ENCODE measurements at places on chromosomes 6 and 20.
A peak's percentile ranks its signal among the peaks of the same experiment; 100 is the strongest.

GRCh38 chr6:7311917-7312615 is 933 bp downstream of the SSR1 start:
- DNase-seq, result no peak
- H3K36me3 ChIP-seq, result peaks cover 26% of the 10 kb centered on the region
- peak overlapping the region; percentile 96 for H3K27ac ChIP-seq
- H3K4me1 ChIP-seq, result peaks cover 42% of the 10 kb centered on the region

- H3K4me1 ChIP-seq, result no peaks in the 10 kb centered on the region
- H3K27ac ChIP-seq, result no peak overlapping the region
- no peaks in the 10 kb centered on the region for H3K36me3 ChIP-seq
- no peak for DNase-seq
- no peaks in the 10 kb centered on the region for H3K27me3 ChIP-seq
Measured at GRCh38 chr20:4099905-4100675, 84.7 kb upstream of the RNF24 start.

GRCh38 chr20:50967586-50967985 is 9.0 kb downstream of the MOCS3 start:
- H3K36me3 ChIP-seq, result peaks cover under 1% of the 10 kb centered on the region
- DNase-seq, result no peak
- no peaks in the 10 kb centered on the region for H3K4me1 ChIP-seq
- no peaks in the 10 kb centered on the region for H3K27me3 ChIP-seq
- no peak overlapping the region for H3K4me3 ChIP-seq

- peak overlapping the region; percentile 58 for H3K27ac ChIP-seq
- peak overlapping the region; percentile 66 for H3K4me3 ChIP-seq
- H3K27me3 ChIP-seq, result no peaks in the 10 kb centered on the region
- no peaks in the 10 kb centered on the region for H3K36me3 ChIP-seq
- DNase-seq, result peak; percentile 86
- peaks cover 18% of the 10 kb centered on the region for H3K4me1 ChIP-seq
Measured at GRCh38 chr6:26568601-26569432, 27.9 kb upstream of the ABT1 start.

- no peaks in the 10 kb centered on the region for H3K4me1 ChIP-seq
- no peak overlapping the region for H3K4me3 ChIP-seq
- DNase-seq, result no peak
- no peaks in the 10 kb centered on the region for H3K27me3 ChIP-seq
- no peak overlapping the region for H3K27ac ChIP-seq
Measured at GRCh38 chr6:22432060-22432459, 135.2 kb upstream of the PRL start.

DNA sequence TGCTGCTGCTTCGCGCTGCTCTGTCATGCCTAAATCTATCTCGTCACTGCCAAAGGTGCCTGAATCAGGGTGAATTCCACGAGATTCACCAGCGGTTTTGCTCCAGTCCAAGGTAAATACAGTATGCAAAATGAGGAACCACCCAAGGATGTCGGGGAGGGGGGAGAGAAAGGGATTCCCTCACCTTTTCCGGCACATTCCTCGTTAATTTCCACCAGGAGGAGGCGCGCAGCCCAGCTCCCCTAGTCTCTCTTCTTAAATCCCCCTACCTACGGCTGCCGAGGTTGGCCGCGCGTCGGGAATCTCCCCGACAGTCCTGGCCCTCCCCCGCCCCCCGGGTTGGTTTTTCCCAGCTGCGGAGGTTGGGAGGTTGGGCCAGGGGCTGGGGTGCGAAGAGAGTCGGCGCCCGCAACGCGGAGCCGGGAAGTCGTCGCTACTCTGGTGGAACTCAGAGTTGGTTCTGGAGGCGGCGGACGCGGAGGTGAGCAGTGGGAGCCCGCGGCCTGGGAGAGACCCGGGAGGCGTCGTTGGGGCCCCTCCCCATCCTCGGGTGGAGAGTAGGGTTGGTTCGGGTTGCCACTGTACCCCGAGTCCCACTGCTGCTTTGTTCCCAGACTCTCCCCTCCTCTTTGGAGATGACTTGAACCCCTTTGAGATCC is at the start of gene TPBG:
Gene TPBG (plus strand): TSS at position 390 of the 659 bp plus-strand sequence. CDS start 1,145 bp downstream, outside the sequence.
- DNase-seq, result peak; percentile 42
- peak within 1 kb of the TSS; percentile 77 for H3K27ac ChIP-seq
- H3K27me3 ChIP-seq, result peaks cover 85% of the 10 kb centered on the region
- H3K36me3 ChIP-seq, result no peaks in the 10 kb centered on the region

- H3K27me3 ChIP-seq, result peaks cover 45% of the 10 kb centered on the region
- no peak overlapping the region for H3K27ac ChIP-seq
- H3K4me1 ChIP-seq, result peaks cover 7% of the 10 kb centered on the region
- no peaks in the 10 kb centered on the region for H3K36me3 ChIP-seq
- no peak for DNase-seq
- no peak overlapping the region for H3K4me3 ChIP-seq
Measured at GRCh38 chr6:44556046-44556445, 168.5 kb downstream of the CDC5L start.

- no peak overlapping the region for H3K27ac ChIP-seq
- peaks cover 6% of the 10 kb centered on the region for H3K4me1 ChIP-seq
- no peak for DNase-seq
- H3K27me3 ChIP-seq, result no peaks in the 10 kb centered on the region
- H3K4me3 ChIP-seq, result no peak overlapping the region
Measured at GRCh38 chr20:11457488-11457887, 460.2 kb upstream of the BTBD3 start.

- peak; percentile 73 for DNase-seq
- H3K27me3 ChIP-seq, result no peaks in the 10 kb centered on the region
- no peak overlapping the region for H3K27ac ChIP-seq
- H3K4me1 ChIP-seq, result peaks cover 49% of the 10 kb centered on the region
Measured at GRCh38 chr20:62808211-62808865, 3.7 kb downstream of the OGFR start.

- no peaks in the 10 kb centered on the region for H3K4me1 ChIP-seq
- no peak overlapping the region for H3K27ac ChIP-seq
- H3K36me3 ChIP-seq, result no peaks in the 10 kb centered on the region
- H3K27me3 ChIP-seq, result no peaks in the 10 kb centered on the region
Measured at GRCh38 chr6:130034378-130035146, 16.2 kb downstream of the L3MBTL3 start.

GRCh38 chr6:39812853-39813533 is 20.8 kb downstream of the DAAM2 start:
- no peaks in the 10 kb centered on the region for H3K36me3 ChIP-seq
- no peak for DNase-seq
- H3K27ac ChIP-seq, result peak overlapping the region; percentile 58
- H3K4me1 ChIP-seq, result peaks cover 58% of the 10 kb centered on the region

DNA sequence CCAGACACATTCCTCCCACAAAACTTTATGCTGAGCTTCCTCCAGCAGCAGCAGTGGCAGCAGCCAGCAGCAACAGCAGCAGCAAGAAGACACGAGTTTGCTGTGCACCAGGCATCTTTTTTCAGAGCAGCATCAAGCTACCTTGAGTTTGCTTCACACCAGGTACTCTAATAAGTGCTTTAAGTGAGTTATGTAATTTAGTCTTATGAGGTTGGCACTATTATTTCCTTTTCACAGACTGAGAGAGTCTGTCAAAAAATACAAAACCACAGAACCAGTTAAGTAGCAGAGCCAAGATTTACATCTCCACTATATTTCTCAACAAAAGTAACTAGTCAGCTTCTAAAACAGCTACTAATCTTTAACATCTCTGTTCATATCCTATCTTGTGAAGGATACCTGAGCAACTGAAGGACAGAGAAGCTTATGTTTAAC is 23.7 kb downstream of the RANBP9 start:
- H3K27ac ChIP-seq, result no peak overlapping the region
- peaks cover 44% of the 10 kb centered on the region for H3K4me1 ChIP-seq
- no peak overlapping the region for H3K4me3 ChIP-seq
- H3K27me3 ChIP-seq, result no peaks in the 10 kb centered on the region
- H3K36me3 ChIP-seq, result no peaks in the 10 kb centered on the region

DNA sequence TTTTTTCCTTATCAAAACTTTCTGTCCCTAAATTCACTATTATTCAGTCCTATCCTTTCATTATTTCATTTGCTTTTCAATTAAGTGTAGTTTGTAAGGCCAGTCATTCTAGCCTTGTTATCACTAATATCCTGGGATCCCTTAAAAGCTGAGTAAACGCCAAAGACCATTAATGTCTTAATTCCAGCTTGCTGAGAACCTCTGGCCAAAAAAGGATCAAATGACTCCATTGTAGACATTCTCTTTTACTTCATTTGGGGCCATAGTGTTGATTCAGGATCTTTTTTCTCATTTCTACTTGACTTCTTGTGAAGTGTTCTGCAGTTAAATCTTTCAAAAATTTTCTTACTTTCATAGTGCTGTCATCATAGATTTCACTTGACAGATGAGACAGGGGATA is 379.7 kb downstream of the LAMA2 start:
- no peaks in the 10 kb centered on the region for H3K27me3 ChIP-seq
- DNase-seq, result no peak

- H3K27me3 ChIP-seq, result no peaks in the 10 kb centered on the region
- no peaks in the 10 kb centered on the region for H3K4me1 ChIP-seq
- no peak for DNase-seq
Measured at GRCh38 chr6:24537771-24538385, 43.1 kb downstream of the ALDH5A1 start.

DNA sequence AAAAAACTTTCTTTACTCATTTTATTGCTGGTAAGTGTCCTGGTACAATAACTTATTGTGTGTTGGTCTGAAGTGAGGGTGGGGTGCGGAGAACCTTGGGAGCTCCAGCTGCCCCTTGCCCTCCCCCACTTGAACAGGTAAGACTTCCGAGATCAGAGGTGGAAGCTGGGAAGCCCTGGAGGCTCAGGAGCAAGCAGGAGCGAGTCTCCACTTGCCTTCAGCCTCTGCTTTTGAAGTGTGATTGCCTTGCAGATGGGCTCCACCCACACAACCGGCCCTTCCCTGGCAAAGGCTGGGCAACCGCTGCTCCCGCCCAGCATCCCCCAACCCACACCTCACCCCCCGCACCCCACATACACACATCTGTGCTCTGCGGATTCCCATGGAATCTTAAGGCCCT is 179.6 kb downstream of the TFAP2C start:
- DNase-seq, result no peak
- H3K36me3 ChIP-seq, result no peaks in the 10 kb centered on the region
- no peaks in the 10 kb centered on the region for H3K4me1 ChIP-seq
- H3K4me3 ChIP-seq, result no peak overlapping the region
- peaks cover 74% of the 10 kb centered on the region for H3K27me3 ChIP-seq

GRCh38 chr6:18207438-18207837 is 52.2 kb downstream of the KDM1B start:
- H3K4me3 ChIP-seq, result no peak overlapping the region
- no peaks in the 10 kb centered on the region for H3K27me3 ChIP-seq
- peaks cover 43% of the 10 kb centered on the region for H3K36me3 ChIP-seq

DNA sequence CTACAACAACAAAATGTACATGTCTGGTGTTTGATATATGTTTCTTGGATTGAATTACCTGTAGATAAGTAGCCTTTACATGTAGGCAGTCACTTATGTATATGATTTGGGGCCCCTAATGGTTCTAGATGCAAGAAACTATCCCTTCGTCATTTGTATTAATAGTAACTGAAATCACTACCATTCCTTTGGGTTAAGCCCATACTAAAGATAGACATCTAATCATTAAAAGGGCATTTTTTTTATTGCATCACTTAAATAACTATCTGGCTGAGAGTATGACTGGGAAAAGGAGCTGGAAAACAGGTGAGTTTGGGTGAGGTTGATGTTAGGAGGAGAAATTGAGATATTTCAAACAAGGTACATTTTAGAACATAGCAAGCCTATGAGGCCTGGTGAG is 213.5 kb upstream of the PLN start:
- H3K4me3 ChIP-seq, result no peak overlapping the region
- no peaks in the 10 kb centered on the region for H3K4me1 ChIP-seq
- no peaks in the 10 kb centered on the region for H3K36me3 ChIP-seq
- no peak for DNase-seq

GRCh38 chr6:51901766-51902764 is 185.3 kb downstream of the PKHD1 start:
- H3K4me1 ChIP-seq, result no peaks in the 10 kb centered on the region
- no peak overlapping the region for H3K27ac ChIP-seq
- DNase-seq, result no peak
- H3K4me3 ChIP-seq, result no peak overlapping the region
- no peaks in the 10 kb centered on the region for H3K27me3 ChIP-seq
- no peaks in the 10 kb centered on the region for H3K36me3 ChIP-seq

DNA sequence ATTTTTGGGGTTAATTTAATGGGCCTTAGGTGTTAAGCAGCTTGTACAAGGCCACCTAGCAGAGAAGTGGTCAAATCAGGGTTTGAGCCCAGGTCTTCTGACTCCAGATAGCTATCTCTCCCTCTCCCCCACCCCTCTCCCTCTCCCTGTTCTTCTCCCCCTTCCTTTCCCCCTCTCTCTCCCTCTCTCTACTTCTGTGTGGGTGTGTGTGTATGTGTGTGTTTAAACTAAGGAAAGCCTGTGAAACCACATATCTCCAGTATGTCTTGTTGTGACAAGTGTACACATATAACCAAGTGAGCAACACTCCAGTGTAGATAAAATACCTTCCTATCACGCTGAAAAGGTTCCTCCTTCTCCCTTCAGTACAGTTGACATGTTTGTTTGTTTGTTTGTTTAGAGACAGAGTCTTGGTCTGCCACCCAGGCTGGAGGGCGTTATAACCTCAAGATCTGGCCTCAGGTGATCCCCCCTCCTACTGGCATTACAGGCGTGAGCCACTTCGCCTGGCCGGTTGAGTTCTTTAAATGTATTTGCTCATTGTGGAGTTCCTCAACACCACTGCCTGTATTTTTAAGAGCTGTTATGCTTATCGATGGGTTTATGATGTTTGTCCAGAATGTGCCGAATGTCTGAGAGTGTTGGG is 140.4 kb downstream of the JARID2 start:
- no peak for DNase-seq
- no peaks in the 10 kb centered on the region for H3K27me3 ChIP-seq
- H3K27ac ChIP-seq, result no peak overlapping the region
- no peak overlapping the region for H3K4me3 ChIP-seq
- H3K4me1 ChIP-seq, result peaks cover 77% of the 10 kb centered on the region

DNA sequence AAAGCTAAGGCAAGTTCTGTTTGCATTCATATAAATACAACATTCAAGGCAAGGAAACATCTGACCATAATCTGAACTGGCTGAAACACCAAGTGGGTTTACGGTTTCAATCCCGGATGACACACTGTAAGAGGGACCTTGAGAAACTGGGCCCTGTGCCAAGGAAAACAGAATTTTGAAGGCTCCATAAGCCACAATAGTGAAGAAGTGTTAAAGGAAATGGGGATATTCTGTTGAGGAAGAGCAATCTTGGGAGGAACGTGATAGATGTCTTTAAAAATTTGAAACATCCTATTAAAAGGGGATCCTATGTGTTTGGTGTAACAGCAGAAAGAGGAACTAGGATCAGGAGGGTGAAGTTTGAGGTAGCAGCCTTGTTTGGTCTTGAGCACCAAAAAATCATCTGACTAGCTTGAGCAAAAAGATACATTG is 82.4 kb upstream of the TAB2 start:
- H3K4me1 ChIP-seq, result peaks cover 14% of the 10 kb centered on the region
- no peaks in the 10 kb centered on the region for H3K27me3 ChIP-seq
- no peak for DNase-seq
- no peak overlapping the region for H3K27ac ChIP-seq
- H3K36me3 ChIP-seq, result no peaks in the 10 kb centered on the region

GRCh38 chr20:18431206-18431605 is 35.6 kb downstream of the DZANK1 start:
- H3K36me3 ChIP-seq, result peaks cover 7% of the 10 kb centered on the region
- no peak overlapping the region for H3K4me3 ChIP-seq
- no peak overlapping the region for H3K27ac ChIP-seq
- no peak for DNase-seq

GRCh38 chr6:63267828-63268227 is 52.0 kb downstream of the LGSN start:
- H3K4me1 ChIP-seq, result no peaks in the 10 kb centered on the region
- no peak overlapping the region for H3K27ac ChIP-seq
- no peak for DNase-seq
- no peaks in the 10 kb centered on the region for H3K27me3 ChIP-seq
